Coronary artery (tissue), 2 donors: ENCODE measurements at places on chromosomes 2 and 18.

DNA sequence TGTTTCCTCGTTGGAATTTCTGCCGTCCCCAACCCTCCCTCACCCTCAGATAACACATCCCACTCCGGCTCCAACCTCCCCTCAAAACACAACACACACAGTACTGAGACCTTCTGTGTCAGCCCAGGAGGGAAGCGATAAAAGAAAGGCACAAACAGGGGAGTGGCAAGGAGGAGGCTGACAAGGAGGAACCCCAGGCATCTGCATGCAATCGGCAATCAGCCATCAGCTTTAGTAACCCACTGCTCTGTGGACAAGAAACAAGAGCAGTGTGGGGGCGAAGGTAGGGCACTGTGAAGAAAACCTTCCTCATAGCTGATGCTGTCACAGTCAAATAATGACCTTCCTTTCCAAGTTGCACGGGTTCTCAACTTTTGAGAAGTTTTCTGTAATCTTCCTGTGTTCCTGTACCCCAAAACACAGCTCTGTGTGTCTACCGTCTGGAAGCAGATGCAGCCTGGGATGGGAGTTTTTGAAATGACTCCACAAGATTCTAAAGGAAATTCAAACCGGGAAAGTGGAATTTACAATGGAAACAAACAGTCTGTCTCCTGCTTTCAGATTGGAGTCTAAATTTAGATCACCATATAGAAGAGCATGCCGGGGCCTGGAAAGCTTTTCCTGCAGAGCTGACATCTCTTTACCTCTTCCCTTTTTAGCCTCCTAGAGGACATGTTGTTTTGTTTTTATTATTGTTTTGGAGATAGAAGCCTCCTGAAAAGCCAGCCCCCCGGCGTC is 16.4 kb upstream of the LPIN2 start:
- DNase-seq, result no peak

- DNase-seq, result no peak
Measured at GRCh38 chr2:239070466-239070865, 222.6 kb downstream of the TWIST2 start.

DNA sequence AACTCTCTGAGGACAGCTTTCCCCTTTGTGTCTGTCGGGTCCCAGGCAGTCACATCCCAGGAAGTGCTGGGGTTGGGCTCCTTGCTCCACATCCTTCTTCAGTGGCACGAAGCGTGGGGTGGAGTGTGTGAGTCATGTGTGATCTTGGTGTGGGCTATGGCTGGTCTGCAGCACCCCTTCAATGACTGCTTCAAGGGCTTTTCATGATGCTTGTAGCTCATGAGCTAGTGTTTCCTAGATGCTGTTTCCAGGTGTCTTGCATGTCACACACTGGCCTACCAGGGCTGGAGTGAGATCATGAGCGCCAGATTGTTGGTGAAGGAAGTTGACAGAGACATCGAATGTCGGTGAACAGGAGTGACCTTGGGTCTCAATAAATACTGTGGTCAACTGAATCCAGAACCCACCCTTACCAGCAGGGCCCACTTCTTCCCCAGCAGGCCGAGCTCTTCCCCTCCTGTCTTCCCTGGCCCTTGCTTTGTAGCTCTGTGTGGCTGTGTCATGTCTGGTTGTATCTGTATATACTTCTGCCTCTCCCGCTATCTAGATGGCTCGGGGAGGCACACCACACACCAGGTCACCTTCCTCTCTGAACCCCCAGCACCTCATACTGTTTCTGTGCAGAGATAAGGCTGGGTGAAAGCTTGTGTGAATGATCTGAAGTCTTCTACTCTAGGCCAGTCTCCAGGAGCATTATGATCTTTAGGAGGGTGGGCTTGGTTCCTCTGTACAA is 3.8 kb downstream of the C2orf92 start:
- no peak for DNase-seq

DNA sequence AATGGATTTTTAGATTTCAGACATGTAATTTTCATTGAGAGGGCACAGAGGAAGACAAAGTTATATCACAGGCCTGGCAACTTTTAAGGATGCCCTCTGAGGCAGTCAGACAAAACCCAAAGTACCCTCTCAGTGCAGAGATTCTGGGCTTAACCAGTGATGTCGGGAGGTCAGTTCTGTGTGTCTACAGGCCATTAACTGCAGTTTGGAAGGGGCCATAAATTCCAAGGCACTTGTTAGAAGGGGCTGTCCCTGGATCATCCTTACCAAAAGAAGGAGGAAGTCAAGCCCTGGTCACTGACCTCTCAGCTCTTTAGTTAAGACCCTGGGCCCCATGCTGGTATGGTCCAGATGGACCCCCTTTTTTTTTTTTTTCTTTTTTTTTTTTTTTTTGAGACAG is 60.7 kb downstream of the LRRFIP1 start:
- DNase-seq, result no peak

DNA sequence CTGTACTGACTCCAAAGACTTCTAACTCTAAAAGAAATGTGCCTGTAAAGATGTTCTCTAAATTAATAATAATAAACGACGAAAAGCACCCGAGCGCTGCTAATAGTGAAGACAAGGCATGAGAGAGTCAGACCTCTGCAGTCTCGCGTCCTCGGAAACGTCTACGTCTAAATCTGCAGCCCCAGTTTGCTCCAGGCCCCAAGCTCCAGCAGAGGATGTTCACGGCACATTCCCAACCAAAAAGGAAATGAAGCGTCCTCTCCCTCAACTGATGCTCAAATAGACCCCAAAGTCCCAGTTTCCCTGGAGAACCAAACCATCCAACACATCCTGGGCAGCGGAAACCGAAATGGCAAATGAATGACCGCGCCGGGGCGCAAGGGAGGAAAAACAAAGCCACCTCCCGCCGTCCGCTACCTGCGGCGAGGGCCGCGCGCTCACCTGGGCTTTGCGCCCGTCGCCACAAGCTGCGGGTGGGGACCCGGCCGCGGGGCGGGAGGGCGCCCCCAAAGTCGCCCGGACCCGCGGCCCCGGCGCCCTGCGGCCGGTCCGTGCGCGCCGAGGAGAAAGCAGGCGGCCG is 47.1 kb upstream of the CCDC150 start:
- DNase-seq, result no peak

DNA sequence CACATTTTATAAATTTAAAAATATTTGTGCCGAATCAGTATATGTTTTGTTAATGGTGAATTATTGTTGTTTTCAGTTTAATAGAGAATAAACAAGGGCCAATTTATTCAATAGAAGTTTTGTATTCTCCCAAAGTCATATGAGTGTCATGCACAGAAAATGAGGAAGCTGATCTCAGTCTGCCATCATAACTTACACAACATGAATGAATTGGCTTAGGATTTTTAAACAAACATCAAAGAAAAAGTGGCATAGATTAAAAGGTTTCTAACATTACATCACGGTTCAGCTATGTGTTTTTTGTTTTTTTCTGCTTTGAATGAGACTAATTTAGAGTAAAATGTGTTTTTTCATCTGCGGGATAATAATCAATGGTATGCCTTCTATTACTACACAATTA is 123.4 kb upstream of the CTNNA2 start:
- no peak for DNase-seq

DNA sequence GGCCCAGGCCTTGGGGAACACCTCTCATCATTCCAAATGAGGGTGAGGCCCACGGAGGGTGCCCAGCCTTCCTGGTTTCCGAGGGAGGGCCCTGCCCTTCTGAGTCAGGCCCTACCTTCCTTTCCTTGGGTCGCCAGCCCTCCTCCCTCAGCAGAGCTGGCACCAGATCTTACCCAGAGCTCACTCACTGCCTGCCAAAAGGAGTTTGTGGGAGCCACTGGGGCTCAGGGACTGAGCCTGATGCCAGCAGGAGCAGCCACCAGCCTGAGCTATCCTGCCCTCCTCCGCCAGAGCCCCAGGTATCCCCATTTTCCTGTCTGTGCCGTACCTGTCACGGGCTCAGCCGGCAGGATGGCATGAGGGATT is 64.1 kb downstream of the NRP2 start:
- no peak for DNase-seq

GRCh38 chr2:13667415-13667757 is 950.6 kb downstream of the TRIB2 start:
- DNase-seq, result no peak

DNA sequence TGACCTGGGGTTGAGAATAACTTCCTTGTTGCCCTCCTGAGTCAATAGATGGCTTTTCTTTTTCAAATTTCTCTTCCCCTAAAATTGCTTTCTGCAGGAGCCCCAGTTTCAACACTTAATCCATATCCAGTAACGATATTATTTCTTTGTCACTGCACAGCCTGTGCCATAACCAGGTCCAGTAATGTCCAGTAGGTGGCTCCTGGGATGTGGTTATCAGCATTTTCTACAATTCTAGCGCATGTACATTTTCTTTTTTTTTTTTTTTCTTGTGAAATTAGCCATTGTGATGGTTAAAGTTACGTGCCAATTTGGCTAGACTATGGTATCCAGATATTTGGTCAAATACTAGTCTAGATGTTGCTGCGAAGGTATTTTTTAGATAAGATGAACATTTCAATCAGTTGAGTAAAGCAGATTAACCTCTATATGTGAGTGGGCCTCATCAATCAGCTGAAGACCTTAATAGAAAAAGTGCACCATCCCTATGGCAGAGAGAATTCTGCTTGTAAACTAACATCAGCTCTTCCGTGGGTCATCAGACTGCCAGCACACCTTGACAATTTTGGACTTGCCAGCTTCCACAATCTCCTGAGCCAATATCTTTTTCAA is 72.9 kb upstream of the SCG2 start:
- no peak for DNase-seq

- DNase-seq, result no peak
Measured at GRCh38 chr2:114089636-114090319, 199.9 kb downstream of the ACTR3 start.

DNA sequence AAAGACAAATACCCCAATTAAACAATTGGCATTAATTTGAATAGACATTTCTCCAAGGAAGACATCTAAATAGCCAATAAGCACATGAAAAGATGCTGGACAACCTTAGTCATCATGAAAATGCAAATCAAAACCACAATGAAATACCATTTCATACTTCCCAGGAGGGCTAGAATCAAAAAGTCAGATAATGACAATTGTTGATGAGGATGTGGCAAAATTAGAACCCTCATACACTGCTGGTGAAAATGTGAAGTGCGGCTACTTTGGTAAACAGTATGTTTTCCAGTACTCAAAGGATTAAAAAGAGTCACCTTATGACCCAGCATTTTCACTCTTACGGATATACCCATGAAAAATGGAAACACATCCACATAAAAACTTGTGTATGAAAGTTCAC is 91.6 kb downstream of the FIGN start:
- no peak for DNase-seq

- DNase-seq, result no peak
Measured at GRCh38 chr2:10274983-10275802, 27.5 kb upstream of the HPCAL1 start.
